ENCODE measurements at places on chromosomes 2 and 18.

- no peak for DNase-seq
These were observed 206.6 kb downstream of the NDUFA10 start for GRCh38 chr2:239818531-239819011.

GRCh38 chr2:223669453-223670225 is 67.5 kb upstream of the SCG2 start:
- DNase-seq, result no peak

GRCh38 chr2:88016960-88017779 is 823 bp upstream of the RNU2-63P start:
- peak; percentile 54 for DNase-seq

DNA sequence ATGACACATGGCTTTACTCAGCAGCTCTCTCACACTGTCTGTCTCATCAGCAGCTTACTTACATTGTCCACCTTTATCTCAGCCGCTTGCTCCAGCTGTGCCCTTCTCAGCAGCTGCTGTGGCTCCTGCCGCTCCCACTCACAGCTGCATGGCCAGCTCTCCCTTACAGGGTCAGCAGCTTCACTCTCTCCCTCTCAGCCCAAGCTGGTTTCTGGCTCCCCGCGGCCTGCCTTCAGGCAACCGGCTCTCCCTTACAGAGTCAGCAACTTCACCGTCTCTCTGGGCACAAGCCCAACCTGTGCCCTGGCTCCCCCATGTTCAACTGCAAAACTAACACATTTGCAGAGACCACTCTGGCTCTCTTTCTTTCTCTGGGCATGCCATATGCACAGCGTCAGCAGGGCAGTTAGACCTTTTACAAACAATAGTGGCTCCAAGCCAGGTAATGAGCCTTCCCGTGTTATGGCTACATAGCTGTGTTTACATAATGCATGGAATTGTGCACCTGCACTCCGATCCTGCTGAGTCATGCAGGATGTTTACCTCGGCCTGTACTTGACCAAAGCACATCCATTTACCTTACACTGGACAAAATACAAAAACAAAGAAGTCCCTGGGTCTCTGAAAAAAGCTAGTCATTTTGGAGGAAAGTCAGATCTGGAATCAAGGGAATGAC is 167.3 kb downstream of the DOK6 start:
- DNase-seq, result no peak

GRCh38 chr2:28398101-28398834 is 5.6 kb downstream of the FOSL2 start:
- no peak for DNase-seq

DNA sequence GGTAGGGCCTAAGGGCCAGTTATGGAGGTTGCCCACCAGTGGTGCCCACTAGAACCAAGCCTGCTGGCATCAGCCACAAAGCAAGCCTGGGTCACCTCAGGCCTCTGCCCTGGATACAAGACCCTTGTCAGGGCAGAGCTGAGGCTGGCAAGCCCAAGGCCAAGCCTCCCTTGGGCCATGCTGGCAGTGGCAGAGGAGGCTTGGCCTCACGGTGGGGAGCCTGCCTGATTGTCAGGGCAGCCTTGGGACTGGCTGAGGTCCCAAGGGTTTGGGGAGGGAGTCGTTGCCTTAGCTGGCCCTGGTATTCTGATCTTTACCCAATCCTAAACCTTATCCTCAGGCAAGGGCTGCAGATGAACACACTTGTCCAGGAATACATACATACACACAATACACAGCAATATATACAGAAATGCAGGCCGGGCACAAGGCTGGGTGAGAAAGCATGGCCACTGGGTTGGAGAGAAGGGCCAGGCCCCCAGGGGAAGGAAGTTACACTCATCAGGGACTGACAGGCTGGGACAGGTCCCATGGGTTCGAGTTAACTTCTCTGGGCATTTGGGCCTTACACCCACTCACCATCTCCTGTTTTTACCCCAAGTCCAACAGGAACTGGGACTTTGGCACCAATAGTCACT is 21.0 kb downstream of the CCT7 start:
- DNase-seq, result no peak

- DNase-seq, result no peak
These were observed 143.7 kb downstream of the TPO start for GRCh38 chr2:1556776-1557466.

Data from GM12892 (cell line).